ENCODE measurements at places on chromosomes 2 and 18.

DNA sequence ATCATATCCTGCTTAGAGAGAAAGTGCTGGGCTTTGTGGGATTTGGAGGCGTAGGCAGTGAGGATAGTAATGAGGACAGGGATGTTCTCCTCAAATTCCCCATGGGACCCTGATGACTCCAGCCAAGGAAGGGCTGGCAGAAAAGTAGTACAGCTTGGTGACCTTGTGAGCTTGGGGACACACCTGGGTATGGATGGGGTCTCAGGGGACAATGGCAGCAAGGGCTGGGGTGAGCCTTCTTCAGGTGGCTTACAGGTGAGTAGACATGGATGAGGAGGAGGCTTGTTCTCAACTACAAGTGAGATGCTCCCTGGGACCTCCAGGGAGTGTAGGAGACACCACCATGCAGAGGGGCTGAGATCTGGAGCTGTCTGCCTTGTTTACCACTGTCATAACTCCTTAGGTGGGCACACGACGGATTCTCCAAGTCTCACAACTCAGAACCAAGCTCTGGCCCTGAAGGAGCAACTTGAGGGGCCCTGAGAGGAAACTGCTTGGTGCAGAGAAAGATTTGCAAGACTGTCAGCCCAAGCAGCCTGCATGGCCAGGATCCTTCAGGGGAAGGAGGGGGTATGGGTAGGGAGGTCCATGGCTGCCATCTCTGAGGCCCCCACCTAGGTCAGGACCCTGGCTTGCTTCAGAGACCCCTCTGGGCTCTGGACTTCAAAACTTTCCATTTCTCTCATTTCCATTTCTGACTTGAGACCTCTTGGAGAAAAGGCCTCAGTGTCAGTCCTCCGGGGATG is 262.8 kb downstream of the DYSF start:
- DNase-seq: no peak

GRCh38 chr18:57331718-57332117 is 20.6 kb upstream of the ST8SIA3 start:
- no peak for DNase-seq

- DNase-seq: no peak
These were observed 82.8 kb upstream of the HAAO start for GRCh38 chr2:42874949-42875801.

DNA sequence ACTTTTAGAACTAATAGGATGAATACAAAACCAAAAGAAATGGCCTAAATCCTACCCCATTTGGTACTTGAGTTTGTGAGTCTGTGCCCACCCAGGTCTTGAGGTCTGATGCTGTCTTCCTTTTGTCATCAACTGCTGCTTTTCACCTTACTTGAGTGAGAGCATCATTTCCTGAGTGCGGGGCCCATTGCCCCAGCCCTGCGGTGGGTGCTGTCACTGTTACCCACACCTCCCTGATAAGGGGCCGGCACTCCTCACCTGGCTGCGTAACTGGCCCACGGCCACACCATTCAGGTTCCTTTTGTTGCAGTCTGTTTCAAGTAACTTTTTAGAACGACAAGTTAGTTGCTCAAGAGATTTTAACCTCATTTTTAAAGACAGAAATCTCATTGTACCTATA is 25.3 kb downstream of the RAB12 start:
- no peak for DNase-seq

- no peak for DNase-seq
These were observed 763 bp downstream of the CCDC141 start for GRCh38 chr2:179049203-179049545.

- DNase-seq: no peak
These were observed 716.2 kb upstream of the VRK2 start for GRCh38 chr2:57330447-57330846.

- DNase-seq: no peak
These were observed 23.0 kb upstream of the BIN1 start for GRCh38 chr2:127129937-127130336.

DNA sequence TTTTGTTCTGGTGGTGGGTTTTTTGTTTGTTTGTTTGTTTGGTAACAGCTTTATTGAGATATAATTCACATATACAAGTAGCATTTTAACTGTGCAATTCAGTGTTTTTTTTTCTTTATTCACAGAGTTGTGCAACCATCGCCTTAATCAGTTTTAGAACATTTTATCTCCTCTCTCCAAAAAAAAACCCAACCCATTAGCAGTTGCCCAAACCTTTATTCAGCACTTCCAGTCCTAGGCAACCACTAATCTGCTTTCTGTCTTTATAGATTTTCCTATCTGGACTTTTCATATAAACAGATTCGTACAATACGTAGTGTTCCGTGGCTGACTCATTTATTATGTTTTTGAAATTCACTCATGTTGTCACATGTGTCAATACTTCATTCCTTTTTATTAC is 38.7 kb downstream of the CCDC138 start:
- DNase-seq: no peak

- DNase-seq: no peak
These were observed 133.5 kb downstream of the SPTBN1 start for GRCh38 chr2:54589340-54590215.

- no peak for DNase-seq
These were observed 21.4 kb upstream of the HAAO start for GRCh38 chr2:42813763-42814162.
